Memory B cell (primary cell): ENCODE measurements at places on chromosomes 11 and 22.
A peak's percentile ranks its signal among the peaks of the same experiment; 100 is the strongest.

GRCh38 chr11:106957030-106957482 is 61.2 kb downstream of the GUCY1A2 start:
- no peaks in the 10 kb centered on the region for H3K27me3 ChIP-seq
- no peak overlapping the region for H3K4me3 ChIP-seq
- DNase-seq, result no peak

DNA sequence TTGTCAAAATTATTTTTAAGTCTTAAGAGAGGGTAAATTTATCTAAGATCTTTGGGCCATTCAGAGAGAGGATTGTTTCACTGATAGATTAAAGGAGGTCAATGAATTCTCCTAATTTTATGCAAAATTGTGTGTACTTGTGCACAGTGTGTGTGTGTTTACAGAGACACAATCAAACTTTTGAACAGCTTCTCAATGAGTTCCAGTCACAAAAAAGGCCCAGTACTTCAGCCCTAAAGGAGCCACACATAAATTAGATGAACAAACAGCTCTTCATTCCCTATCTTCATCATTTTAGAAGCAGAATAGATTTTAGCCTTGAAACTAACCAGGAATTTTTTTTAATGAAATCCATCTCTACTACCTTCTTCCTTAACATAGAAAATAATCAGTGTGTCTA is 9.7 kb downstream of the GRIA4 start:
- DNase-seq, result no peak
- H3K27ac ChIP-seq, result no peak overlapping the region
- no peak overlapping the region for H3K4me3 ChIP-seq
- H3K36me3 ChIP-seq, result no peaks in the 10 kb centered on the region
- no peaks in the 10 kb centered on the region for H3K27me3 ChIP-seq

DNA sequence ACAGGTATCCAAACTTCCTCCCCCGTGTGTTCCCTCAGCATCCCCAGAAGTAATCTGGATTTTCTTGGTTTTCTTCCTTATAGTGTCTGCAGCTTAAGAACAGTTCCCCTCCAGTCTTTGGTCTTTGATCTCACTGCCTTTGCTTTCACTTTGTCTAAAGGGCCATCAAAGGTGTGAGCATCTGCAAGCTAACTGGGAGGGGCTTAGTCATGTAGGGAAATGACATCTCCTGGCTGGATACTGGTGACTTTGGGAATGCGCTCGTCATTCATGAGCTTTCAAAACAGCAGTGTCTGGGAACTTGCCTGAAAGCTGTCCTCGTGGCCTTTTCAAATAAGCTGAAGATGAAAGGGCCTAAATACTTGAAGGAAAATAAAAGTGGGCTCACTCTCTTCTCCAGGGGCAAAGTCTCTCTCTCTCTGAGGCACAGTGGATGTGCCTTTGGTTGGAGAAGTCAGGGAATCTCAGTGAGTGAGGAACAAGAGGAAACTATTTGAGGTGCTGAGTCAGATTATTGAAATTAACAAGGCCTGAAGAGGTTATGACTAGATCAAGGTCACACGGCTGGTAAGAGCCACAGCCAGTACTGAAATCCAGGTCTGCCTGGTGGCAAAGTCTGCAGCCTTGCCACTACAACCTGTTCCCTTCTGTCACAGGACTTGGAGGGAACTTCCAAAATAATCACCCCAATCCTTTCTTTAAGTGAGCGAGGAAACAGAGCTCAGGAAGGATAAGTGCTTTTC is 45.6 kb upstream of the TENM4 start:
- H3K4me3 ChIP-seq, result no peak overlapping the region
- H3K27me3 ChIP-seq, result no peaks in the 10 kb centered on the region
- H3K36me3 ChIP-seq, result no peaks in the 10 kb centered on the region
- H3K27ac ChIP-seq, result no peak overlapping the region

GRCh38 chr11:116697011-116697410 is 75.8 kb downstream of the BUD13 start:
- H3K4me1 ChIP-seq, result no peaks in the 10 kb centered on the region
- H3K27me3 ChIP-seq, result peaks cover 18% of the 10 kb centered on the region
- no peak overlapping the region for H3K4me3 ChIP-seq
- DNase-seq, result no peak
- H3K36me3 ChIP-seq, result no peaks in the 10 kb centered on the region

- DNase-seq, result no peak
- H3K36me3 ChIP-seq, result no peaks in the 10 kb centered on the region
- no peaks in the 10 kb centered on the region for H3K27me3 ChIP-seq
- H3K4me1 ChIP-seq, result peaks cover 19% of the 10 kb centered on the region
Observed at GRCh38 chr11:104078245-104078644, 41.8 kb downstream of the DDI1 start.

DNA sequence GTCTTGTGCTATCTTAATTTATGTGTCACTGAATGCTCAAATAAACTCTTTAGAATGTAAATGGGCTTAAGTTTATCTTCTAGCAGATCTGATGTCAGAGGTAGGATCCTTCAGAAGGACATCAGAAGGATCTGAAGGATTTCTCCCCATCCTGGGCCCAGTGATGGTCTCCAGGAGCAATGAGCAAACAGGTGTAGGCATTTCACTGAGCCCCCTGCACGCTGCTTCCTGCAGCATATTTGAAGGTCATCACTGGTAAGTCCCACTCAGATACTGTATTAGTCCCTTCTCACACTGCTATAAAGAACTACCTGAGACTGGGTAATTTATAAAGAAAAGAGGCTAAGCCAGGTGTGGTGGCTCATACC is 4.5 kb downstream of the GSTP1 start:
- peak overlapping the region; percentile 73 for H3K4me3 ChIP-seq
- H3K4me1 ChIP-seq, result peaks cover 51% of the 10 kb centered on the region
- peak; percentile 37 for DNase-seq
- peaks cover 1% of the 10 kb centered on the region for H3K36me3 ChIP-seq

DNA sequence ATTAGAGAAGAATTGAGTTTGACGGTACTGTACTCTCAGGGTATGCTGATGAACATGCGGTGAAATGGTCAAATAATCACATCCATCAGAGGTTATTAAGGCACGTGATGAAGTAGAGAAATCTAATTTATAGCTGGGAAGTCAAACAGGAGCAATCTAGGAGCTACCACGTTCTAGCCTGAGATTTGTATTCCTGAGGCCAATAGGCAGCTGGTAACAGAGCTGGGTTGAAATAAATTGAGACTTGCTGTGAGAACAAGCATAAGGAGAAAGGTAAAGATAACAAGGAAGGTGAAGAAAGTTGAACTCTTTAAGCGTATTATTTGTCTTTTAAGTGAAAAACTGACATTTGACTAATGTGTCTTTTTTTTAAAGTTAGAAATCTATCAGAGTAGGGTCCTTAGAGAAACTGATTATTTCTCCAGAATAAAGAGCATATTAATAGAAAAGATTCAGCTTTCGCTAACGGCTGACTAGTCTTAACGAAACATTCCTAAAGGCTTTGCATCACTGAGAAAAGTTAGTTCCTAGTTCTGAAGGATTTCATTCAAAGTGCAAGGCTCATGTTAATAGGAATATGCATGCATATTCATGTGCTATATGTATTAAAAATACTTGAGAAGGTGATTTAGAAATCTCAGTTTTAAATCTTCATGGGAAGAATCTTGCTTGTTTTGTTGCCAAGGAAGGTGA is 5.2 kb upstream of the WEE1 start:
- DNase-seq, result no peak
- peak overlapping the region; percentile 99 for H3K27ac ChIP-seq
- peaks cover 32% of the 10 kb centered on the region for H3K4me1 ChIP-seq
- H3K36me3 ChIP-seq, result no peaks in the 10 kb centered on the region
- peak overlapping the region; percentile 58 for H3K4me3 ChIP-seq

GRCh38 chr11:504053-504993 is 2.7 kb downstream of the RNH1 start:
- DNase-seq, result no peak
- peaks cover 17% of the 10 kb centered on the region for H3K4me1 ChIP-seq
- H3K36me3 ChIP-seq, result peaks cover 9% of the 10 kb centered on the region
- H3K27me3 ChIP-seq, result no peaks in the 10 kb centered on the region
- H3K4me3 ChIP-seq, result peak overlapping the region; percentile 90

DNA sequence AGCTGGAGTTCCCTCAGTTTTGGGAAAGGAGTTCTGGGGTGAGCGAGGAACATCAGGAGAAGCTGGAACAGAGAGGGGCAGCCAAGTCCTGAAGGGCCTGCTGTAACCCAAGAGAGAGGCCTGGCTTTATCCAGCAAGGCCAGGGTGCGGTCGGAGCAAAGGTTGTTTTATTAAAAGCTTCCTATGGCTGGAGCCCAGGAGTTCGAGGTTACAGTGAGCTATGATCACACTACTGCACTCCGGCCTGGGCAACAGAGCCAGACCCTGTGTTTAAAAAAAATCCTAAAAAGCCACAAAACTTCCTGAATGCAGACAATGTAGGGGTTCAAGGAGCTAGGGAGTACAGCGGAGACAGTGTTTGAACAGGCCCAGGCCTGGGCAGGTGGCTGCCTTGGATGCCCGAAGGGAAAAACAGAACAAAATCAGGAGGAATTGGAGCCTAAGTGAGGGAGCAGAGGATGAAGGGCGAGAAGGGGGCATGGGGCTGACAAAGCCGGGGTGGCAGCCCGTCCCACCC is 22.2 kb upstream of the MALAT1 start:
- no peak for DNase-seq
- peak overlapping the region; percentile 96 for H3K27ac ChIP-seq
- peak overlapping the region; percentile 100 for H3K4me3 ChIP-seq
- no peaks in the 10 kb centered on the region for H3K27me3 ChIP-seq
- peaks cover 16% of the 10 kb centered on the region for H3K4me1 ChIP-seq

GRCh38 chr11:33294797-33295196 is 37.6 kb downstream of the HIPK3 start:
- peaks cover 13% of the 10 kb centered on the region for H3K36me3 ChIP-seq
- H3K27me3 ChIP-seq, result no peaks in the 10 kb centered on the region
- no peak for DNase-seq

GRCh38 chr11:16785520-16786128 is 47.2 kb downstream of the C11orf58 start:
- H3K4me1 ChIP-seq, result no peaks in the 10 kb centered on the region
- no peak overlapping the region for H3K4me3 ChIP-seq
- DNase-seq, result peak; percentile 50
- no peaks in the 10 kb centered on the region for H3K36me3 ChIP-seq
- H3K27me3 ChIP-seq, result no peaks in the 10 kb centered on the region
- H3K27ac ChIP-seq, result no peak overlapping the region

DNA sequence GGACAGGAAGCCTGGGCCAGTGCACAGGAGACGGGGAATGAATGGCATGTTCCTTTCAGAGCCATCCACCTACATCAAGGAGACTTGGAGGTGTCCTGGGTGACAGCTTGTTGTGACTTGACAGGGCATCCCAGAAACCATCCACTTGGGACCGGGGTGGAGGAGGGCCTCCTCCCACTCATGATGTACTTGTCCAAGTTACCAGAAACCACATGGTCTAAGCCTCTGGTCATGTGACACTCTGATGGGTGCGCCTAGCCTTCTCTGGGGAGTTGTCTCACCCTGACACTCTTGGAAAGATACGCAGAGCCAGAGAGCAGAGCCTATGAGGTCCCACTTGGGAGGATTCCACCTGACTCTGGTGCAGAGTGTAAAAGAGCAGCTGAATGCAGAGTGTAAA is 21.6 kb upstream of the FXYD6 start:
- peaks cover 13% of the 10 kb centered on the region for H3K4me1 ChIP-seq
- no peak for DNase-seq
- no peak overlapping the region for H3K4me3 ChIP-seq
